Activated CD4-positive, alpha-beta T cell treated with anti-CD3 and anti-CD28 coated beads, Interleukin-2, amount 10 ng/mL, durations not matched to agents 24 days and 14 days (primary cell): ENCODE measurements at places on chromosomes 13 and 19. TPM values are rescaled to one million over a fixed set of nuclear protein-coding genes. Genes with fewer than 3 reads are reported as not detected.
A peak's percentile ranks its signal among the peaks of the same experiment; 100 is the strongest.

Gene IZUMO2
- total RNA-seq, result not detected in 2 replicates

Gene F7
- total RNA-seq, result not detected in 2 replicates

DNA sequence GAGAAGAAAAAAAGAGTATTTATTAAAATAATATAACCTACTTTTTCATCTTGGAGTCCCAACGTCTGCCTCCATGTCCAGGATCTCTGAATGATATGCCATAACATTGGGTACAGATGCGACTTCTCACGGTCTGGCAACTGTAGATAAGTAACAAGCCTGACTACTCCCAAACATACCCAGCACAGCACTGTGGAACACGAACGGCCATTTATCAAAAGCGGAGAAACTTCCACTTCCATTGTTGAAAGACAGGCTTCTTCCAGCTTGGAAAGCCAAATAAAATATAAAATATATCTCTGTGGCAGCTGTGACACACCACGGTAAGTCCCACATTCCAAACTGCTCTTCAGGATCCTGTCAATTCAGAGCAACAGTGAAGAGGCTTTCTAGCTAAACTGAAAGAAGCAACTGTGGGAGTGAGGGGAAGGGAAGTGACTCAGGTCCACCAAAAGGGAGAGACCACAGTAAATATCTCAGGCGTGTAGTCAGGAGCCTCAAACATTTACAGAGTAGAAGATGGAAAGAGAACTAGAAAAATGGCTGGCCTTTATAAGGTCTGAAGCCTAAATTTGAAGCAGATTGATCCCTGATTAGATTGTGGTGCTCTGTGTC is 331.7 kb downstream of the LIG4 start:
- no peak overlapping the region for H3K27ac ChIP-seq
- no peak for DNase-seq
- no peaks in the 10 kb centered on the region for H3K36me3 ChIP-seq
- H3K4me3 ChIP-seq, result no peak overlapping the region
- no peaks in the 10 kb centered on the region for H3K4me1 ChIP-seq
- no peaks in the 10 kb centered on the region for H3K27me3 ChIP-seq

DNA sequence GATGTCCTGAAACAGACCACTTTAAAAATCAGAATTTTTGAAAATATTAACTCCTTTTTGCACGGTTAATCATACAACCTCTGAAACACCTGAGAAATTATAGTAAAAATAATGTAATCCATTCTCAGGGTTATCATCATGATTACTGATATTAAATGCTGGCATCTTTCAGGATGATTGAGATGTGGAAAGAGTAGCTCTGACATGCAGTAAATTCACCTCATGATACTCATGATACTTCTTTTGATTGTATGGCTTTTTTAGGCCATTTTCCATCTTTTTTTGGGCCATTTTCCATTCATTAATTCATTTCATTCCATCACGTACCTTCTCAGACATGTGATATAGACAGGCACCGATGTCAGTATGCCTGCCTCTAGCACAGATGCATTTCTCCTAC is 85.1 kb downstream of the FGF14 start:
- DNase-seq, result no peak
- H3K36me3 ChIP-seq, result no peaks in the 10 kb centered on the region
- H3K27me3 ChIP-seq, result no peaks in the 10 kb centered on the region
- no peak overlapping the region for H3K4me3 ChIP-seq
- no peak overlapping the region for H3K27ac ChIP-seq

DNA sequence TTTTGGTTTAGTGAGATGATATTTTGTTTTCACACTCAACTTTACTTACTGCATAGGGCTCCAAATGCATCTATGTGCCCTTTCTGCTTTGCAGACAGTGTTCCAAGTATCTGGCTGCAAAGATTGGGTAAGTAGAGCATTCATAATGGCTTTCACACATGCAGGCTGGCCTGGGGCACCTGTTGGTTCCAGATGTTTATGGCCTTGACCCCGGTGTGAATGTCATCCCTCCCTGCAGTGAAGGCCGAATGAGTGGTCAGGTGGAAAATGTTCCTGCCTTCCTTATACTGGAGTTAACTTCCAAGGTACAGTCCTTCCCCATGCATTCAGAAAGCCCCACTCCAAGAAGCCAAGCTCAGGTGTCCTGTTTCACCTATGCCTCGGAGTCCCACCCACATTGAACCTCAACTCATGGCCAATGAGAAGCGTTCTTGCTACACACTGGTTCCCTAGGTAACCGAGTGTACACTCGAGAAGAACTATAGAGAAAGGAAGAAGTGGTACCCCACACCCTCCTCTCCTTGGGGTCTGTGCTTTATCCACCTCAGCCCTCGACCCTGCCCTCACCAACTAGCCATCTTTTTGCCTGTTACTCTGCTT is 23.0 kb upstream of the ZNF536 start:
- no peaks in the 10 kb centered on the region for H3K4me1 ChIP-seq
- H3K36me3 ChIP-seq, result no peaks in the 10 kb centered on the region
- no peaks in the 10 kb centered on the region for H3K27me3 ChIP-seq
- DNase-seq, result no peak
- no peak overlapping the region for H3K27ac ChIP-seq
- H3K4me3 ChIP-seq, result no peak overlapping the region

DNA sequence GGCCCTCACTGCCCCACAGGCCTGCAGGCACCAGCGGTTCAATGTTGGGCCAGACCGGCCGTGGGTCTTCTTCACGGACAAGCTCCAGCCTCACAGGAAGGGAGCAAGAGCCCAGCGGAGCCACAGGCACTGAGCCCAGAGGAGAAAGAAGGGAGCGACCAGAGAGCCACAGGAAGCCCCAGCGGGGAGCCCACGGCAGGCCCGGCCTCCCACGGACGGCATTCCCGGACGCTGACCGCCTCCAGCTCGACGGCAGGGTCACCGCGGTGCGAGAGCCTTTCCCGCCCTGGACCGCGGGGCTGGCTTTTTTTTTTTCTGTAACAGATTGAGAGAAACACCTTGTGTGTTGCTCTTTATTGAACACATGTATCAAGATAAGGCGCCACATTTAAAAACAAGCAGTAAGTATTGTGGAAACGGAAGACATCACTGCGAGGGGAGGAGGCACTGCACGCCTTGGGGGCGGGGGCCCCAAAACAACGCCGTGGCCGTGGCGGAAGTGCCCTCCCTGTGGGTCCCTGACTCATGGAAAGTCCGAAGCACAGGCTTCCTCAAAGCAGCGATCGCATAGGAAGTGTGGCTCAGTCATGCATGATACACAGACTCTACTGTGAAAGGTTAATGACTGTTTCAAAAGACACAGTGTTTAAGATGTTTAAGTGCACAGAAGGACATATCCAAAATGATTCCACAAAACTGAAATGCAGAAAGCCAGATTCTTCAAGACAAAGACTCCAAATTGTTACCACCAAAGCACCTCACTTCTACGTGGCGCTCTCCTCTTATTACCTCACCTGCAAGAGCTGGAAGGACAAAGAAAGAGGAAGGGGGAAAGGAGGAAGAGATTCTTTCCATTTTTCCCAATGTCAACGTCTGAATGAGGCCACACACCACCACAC is 3.5 kb downstream of the RASA3 start:
- peak; percentile 96 for DNase-seq
- peaks cover 2% of the 10 kb centered on the region for H3K27me3 ChIP-seq
- H3K4me1 ChIP-seq, result peaks cover 63% of the 10 kb centered on the region
- H3K27ac ChIP-seq, result peak overlapping the region; percentile 89
- peak overlapping the region; percentile 99 for H3K4me3 ChIP-seq
